H4 (cell line): ENCODE measurements at places on chromosomes 16 and 17. TPM values are rescaled to one million over a fixed set of nuclear protein-coding genes. Genes with fewer than 3 reads are reported as not detected.

DNA sequence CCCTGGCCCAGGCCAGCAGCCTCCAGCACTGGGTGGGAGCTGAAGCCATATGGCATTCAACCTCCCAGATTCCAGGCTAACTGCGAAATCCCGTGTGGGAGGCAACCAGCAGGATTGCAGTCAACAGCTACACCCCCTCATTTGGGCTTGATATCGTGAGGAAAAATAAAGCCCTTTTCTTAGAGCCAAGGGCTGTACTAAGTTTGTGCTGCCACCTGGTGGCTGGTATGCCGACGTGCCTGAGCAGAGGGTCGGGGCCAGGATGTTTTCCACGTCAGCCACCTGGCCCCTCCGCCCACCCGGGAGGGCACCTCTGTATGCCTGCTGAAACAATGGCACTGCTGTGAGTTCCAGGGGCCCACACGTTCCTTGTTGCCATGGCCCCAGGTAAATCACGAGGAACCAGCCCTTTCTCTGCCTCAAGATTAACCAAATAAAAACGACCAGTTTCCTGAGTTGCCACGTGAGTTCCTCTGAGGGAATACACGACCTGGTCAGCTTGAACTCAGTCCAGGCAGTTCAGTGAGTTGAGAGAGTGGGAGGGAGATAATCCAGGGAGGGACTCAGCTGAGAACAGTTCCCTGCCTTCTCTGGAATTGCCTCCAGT lies 9.0 kb downstream of the TMEM98 start:
- peak; percentile 65 for DNase-seq

DNA sequence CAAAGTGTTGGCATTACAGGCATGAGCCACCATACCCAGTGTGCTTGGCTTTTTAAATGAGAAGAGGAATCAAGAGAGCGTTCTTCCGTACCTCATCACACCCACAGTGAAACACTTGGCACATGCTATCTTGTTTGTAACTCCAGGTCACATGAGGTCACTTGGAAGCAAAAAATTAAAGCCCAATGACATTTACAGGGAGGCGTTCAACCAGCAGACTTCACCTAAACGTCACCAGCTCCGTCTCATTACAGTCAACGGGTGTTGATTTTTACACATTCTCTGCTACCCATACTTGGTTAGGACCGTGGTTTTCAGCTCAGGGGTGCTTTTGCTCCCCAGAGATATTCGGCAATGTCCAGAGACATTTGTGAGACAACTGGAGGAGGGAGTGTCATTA lies 127.0 kb downstream of the XYLT1 start:
- DNase-seq, result no peak

DNA sequence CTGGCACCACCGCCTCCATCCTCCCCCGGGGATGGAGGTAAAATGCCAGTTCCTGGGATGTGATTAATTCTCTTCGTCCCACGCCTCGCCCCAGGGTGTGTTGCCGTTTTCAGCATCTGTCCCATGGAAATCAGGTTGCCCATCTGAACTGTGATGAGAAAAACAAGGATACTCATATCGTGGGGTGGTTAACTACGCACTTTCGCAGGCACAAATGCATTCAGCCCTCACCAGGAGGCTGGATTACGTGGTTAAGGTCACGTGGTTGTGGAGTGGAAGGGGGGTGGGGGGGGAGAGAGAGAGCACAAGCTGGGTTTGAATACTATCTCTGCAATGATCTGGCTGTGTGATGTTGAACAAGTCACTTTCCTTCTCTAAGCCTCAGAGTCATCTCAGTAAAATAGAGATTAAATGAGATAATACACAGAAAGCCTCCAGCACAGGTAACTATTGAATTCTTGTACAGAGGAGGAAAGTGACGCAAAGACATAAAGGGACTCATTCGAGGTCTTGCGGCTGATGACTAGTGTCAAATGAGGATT lies 74.7 kb downstream of the BMERB1 start:
- no peak for DNase-seq

- no peak for DNase-seq
Measured at GRCh38 chr17:16922386-16923096, 49.4 kb downstream of the TNFRSF13B start.

GRCh38 chr16:28879841-28880588 lies 1.7 kb downstream of the ATP2A1 start:
- DNase-seq, result peak; percentile 67

DNA sequence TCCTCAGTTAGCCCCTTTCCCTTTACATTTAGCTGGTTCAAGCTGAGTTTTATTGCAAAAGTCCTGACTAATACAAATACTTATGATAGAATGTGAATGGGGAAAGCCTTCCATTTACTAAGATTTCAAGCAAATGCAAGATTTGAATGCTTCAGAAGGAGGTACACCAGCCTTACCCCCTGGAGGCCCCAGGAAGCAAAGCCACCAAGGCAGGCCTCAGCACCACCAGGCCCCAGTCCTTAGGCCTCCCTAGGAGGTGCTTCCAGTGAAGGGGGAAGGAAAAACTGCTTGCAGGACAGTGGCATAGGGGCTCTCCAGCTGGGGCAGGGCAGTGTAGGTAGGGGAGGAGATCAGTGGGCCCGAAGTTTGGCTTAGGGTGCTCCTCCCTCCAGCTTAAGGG lies 7.3 kb upstream of the PRPSAP2 start:
- no peak for DNase-seq

- no peak for DNase-seq
Measured at GRCh38 chr17:81888105-81888987, 3.0 kb downstream of the ALYREF start.

GRCh38 chr16:728131-728889 lies 1.4 kb downstream of the HAGHL start:
- DNase-seq, result peak; percentile 88

GRCh38 chr16:75801307-75801706 lies 75.0 kb upstream of the CPHXL start:
- no peak for DNase-seq

GRCh38 chr16:28110479-28110878 lies 47.0 kb upstream of the GSG1L start:
- DNase-seq, result no peak

DNA sequence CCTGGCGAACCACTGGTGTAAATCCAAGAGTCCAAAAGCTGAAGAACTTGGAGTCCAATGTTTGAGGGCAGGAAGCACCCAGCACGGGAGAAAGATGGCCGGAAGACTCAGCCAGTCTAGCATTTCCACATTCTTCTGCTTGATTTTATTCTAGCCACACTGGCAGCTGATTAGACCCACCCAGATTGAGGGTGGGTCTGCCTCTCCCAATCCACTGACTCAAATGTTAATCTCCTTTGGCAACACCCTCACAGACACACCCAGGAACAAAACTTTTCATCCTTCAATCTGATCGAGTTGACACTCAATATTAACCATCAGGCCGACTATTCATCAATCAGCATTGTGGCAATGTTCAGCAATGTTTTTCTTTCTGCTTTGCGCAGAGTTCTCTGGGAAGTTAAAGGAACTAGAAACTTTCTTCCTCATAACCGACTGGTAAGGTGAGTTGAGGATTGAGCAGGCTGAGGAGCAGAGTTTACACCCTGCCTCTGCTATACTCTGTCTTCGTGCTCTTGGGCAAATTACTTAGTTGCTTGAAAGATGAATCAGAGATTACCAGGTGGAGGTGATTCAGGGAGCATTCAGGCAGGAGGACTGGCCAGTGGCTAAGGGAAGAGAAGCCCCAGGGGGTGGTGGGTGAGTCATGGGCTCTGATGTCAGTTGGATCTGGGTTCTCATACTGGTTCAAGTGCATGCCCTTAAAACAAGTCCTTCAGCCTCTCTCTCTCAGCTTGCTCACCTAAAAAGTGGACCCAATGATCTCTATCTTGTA lies 28.2 kb upstream of the BRD7 start:
- DNase-seq, result peak; percentile 27

DNA sequence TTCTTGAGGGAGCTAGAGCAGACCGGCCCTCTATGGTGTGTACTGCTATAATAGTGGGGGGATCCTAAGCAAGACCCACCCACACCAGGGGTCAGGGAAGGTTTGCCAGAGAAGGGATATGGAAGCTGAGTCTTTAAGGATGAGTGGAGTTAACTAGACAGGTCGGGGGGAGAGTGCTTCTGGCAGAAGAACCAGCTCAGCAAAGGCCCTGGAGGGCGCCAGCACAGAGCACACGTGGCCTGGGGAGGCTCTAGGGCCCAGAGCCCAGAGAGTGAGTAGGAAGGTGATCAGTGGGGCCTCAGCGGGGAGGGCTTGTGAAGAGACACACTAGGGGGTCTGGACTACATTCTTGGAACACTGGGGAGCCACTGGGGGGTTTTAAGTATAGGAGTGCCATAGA lies 21.1 kb downstream of the NGFR start:
- DNase-seq, result no peak

DNA sequence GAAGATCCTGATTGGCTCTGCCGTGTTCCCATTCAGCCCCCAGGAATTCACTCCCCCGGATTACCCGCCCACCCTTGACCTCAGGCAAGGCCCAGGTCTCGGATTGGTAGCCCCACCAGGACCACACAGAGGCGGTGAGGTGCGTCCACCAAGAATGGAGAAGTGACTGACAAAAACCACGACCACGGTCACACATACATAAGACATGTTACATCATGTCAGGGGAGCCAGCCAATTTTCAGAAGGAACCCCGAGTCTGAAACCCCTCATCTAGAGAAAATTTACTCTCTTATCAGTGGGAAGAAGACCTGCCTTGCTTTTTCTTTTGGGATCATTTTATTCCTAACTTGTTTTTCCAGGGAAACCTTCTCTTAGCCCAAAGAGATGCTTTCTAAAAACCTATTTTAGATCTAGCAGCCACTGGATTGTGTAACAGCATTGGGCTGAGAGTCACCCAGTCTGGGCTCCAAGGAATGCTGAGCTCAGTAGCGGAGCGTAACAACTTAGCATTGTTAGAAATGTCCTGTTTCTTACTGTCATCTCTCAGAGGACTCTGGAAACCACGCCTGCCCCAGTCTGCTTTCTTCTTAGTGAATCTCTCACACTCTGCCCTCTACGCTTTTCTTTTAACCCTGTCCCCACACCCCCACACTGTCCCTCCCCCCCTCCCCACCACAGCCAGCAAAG lies 164.1 kb downstream of the CMIP start:
- no peak for DNase-seq

GRCh38 chr17:7043182-7043496 lies 753 bp downstream of the SLC16A11 start:
- DNase-seq, result no peak

- DNase-seq, result no peak
Measured at GRCh38 chr16:72898216-72898825, 149.6 kb downstream of the ZFHX3 start.

DNA sequence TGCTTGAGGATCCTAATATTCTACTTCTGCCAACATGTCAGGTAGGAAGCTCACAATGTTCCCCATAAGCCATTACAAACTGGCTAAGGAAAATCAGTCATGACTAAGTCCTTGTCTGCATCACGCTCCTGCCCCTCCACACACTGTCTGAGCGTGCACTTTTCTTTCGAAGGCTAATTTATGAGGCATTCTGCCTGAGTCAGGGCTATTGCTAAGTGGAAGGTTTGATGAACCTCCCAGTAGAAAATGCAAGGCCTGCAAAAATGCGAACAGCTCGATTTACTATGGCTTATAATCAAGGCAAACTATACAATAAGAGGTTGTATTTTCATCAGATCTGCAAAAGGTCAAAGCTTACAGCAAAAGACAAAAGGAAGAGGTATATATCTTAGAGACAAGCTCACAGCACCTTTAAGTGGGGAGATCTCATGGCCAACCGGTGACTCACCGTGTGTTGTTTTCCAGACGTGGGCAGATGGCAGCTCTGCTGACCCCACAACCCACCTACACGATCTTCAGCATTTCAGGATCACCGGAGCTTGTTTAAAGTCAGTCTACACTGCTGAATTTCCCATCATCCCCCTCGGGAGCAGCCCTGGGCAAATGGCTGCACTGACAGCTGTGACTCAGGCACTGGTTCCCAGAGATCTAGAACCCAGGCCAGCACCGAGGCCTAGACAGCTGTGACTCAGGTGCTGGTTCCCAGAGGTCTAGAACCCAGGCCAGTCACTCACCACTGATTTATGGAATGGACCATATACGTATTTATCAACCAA lies 26.1 kb downstream of the MEAK7 start:
- no peak for DNase-seq

DNA sequence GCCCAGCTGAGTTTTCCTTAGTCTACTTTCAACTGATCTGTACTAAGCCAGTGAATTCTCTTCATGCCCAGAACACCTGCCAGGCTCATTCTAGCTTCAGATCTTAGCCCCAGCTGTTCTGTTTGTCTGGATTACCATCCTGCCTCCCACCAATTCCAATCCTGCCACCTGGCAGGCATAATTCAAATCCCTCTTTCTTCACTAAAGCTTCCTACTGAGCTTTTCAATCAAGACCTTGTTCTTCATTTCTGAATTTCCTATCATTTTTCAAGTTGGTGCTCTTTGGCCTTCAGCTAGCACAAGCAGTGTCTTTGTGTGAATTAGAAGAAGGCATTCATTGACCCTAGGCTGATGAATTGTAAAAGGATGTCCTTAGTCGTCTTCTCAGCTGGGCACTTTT lies 357.6 kb downstream of the UTP18 start:
- no peak for DNase-seq

- no peak for DNase-seq
Measured at GRCh38 chr17:15998031-15998562, 1.4 kb downstream of the ZSWIM7 start.

DNA sequence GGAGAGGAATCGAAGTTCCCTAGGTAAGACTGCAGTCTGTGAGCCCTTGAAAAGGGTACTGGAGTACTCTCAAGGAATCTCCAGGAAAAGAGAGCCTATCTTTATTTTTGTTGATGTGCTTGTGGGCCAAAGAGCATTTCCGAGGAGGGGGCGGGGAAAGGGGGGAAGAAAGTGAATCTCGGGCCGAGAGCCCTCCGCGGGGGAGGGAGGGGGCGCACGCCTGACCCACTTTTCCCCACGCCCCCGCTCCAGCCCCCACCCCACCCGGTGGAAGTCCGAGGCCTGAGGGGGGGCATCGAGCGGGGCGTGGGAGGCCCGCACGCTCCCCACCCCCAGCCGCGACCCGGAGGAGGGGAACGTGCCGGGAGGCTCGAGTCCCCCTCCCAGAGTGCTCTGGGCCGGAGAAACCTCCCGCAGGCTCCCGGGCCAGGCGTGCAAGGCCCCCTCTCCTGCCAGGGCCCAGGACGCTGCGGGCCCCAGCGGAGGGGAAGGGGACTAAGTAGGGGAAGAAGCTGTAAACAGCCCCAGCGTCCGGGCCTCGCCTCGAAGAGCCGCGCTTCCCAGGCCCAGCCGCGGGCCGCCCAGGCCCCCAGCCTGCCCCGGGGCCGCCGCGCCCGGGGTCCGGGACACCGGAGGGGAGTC lies 444 bp downstream of the HELZ start:
- DNase-seq, result no peak

- no peak for DNase-seq
Measured at GRCh38 chr16:81292936-81293335, 21.8 kb upstream of the GAN start.

GRCh38 chr17:34400301-34400931 lies 37.4 kb upstream of the CCL1 start:
- DNase-seq, result no peak

Gene KRTAP3-1
- total RNA-seq, result not detected in 2 replicates

Gene GRIN2A
- 0.17 TPM in 1 of 2 replicates, not detected in the other for total RNA-seq

Gene WDR59
- 6.5 and 21.7 TPM in 2 replicates for total RNA-seq

Gene LITAFD
- total RNA-seq, result not detected in 2 replicates

Gene ZSCAN10
- not detected in 2 replicates for total RNA-seq

Gene CACNA1G
- 0.97 and 1.7 TPM in 2 replicates for total RNA-seq

Gene GRIN2C
- total RNA-seq, result 0.12 TPM in 1 of 2 replicates, not detected in the other

Gene RASL10B
- total RNA-seq, result 6.2 and 6.4 TPM in 2 replicates
